SW 1271 (cell line): ENCODE measurements at places on chromosomes 12 and 14.

GRCh38 chr12:105464406-105464805 lies 133.9 kb downstream of the C12orf75 start:
- DNase-seq: no peak

DNA sequence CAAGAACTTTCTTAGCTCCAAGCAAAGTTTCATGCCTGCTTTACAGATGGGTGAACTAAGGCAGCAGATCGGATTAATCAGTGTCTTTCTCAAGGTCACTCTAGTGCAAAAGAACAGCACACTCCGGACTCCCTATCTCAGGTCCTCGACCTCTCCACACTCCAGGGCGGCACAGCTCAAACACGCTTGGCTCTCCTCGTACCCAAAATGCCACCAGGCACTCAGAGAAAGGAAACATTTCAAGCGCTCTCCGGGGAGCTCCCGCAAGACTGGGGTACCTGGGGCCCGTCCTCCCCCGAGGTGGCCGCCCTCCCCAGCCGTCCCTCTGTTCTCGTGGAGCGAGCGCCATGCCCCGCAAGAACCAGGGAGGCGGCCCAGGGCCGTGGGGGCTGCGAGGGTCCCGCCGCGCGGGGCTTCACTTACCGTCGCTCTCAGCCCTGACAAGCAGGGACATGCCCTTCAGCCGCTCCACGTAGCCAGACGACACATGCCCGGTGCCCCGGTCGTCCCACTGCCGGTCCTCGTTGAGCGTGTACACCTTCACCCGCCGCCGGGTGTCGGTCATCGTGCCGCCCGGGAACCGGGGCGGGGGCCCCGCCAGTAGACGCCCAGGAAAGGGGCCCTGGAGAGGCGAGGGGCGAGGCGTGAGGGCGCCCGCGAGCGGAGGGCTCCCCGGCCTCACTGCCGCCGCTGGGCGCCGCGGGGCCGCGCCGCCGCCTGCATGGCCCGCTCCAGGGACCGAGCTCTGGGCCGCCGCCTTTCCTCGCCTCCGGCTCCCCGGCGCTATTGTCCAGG lies 830 bp downstream of the PPP4R3A start:
- peak; percentile 42 for DNase-seq

DNA sequence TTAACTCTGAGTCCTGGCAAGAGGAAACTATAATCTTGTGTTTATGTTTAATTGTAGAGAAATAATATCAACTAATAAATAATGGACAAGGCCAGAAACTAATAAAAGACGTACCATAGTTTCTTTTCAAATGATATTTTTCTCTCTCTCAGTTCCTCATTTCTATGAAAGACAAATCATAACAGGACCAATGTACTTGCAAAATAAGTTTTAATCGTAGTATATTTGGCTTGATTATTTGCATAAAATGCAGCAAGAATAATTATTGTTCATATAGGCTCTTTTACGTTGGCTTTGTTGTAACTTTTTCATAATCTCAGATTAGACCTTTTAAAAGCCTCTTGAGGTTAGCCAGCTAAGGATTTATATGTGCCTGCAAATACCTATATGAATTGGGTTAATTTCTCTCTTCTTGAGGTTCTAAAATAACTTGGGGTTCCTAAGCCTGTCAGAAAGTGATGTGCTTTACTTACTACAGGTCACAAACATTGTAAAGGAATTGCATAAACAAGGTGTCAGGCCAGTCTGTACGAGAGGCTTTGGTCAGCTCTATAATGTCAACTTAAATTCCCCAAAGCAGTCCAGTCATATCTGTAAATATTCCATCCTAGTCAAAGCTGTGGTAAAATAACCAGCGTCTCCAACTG lies 152.8 kb upstream of the PTPRQ start:
- no peak for DNase-seq

DNA sequence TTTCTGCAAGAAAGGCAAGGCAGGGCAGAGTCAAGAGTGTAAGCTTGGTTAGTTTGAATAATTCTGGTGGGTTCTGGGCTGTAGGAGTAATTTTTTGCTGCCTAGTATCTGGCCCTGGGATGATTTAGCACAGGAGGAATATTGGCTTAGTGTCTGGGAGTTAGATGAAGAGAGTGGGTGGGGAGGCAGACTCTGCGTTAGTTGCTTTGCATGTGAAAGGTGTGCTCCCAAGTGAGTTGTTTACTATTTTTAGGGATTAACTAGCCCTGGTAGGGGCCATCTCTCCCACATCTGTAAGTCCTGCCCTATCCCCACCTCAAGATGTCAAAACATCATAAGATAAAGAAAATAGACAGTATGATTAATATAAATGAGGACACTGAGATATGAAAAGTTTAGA lies 249.7 kb downstream of the LRIG3 start:
- no peak for DNase-seq

DNA sequence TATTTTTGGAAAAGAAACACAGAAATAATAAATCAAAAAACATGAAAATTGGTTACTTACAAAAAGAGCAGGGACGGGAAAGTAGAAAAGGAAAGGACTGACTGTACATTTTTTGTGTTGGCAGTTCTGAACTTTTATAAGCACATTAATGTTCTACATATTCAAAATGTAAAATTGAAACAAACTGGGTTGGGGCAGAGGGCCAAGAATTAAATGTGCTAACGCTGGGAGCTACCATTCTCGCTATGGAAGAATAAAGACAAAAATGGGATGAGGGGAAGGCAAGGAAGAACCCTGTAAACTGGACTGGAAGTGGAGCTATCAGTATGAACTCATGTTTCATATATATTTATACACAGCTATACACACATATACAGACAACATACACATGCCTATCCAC lies 24.5 kb downstream of the ATP2B1 start:
- no peak for DNase-seq

DNA sequence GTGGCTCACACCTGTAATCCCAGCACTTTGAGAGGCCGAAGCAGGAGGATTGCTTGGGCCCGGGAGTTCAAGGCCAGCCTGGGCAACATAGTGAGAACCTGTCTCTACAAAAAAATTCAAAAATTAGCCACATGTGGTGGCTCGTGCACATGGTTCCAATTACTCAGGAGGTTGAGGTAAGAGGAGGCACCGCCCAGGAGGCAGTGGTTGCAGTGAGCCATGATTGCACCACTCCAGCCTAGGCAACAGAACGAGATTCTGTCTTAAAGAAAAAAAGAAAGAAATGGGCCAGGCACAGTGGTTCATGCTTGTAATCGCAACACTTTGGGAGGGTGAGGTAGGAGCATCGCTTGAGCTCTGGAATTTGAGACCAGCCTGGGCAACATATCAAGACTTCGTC lies 33.5 kb downstream of the MAP1LC3B2 start:
- no peak for DNase-seq

GRCh38 chr12:132145334-132145733 lies 1.1 kb downstream of the NOC4L start:
- no peak for DNase-seq

DNA sequence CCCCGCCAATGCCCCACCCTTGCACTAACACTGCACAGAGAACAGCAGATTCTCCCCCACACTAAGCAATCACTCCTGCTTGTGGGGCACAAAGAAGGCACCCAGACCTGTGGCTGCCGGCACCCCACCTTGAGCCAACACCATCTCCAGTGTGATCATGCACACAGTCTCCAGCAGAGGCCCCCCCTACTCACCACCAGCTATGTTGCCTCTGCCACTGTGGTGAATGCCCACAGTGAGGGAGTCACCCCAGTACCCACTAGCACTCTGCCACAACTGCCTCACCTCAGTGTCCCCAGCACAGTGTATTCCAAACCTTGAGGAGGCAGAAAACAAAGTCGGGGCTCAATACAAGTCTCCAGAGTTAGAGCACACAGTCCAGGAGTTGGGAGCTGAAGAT lies 261.7 kb upstream of the SSTR1 start:
- DNase-seq: no peak

DNA sequence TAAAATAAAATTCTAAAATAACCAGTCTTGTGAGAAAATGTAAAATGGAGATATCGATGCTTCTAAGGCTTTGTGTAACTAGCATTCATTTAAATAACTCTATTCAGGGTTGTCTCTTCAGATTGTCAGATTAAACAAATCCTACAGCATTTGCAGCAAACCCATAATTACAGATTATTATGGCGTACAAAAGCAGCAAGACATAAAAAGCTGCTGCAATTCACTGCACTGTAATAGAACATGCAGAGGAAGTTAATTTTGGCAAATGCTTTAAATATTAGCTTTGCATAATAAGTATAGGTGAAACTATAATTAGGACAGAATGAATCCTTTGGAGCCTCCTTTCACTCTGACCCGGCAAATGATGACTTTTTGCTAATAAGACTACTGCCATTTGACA lies 98.3 kb downstream of the INSM2 start:
- no peak for DNase-seq

DNA sequence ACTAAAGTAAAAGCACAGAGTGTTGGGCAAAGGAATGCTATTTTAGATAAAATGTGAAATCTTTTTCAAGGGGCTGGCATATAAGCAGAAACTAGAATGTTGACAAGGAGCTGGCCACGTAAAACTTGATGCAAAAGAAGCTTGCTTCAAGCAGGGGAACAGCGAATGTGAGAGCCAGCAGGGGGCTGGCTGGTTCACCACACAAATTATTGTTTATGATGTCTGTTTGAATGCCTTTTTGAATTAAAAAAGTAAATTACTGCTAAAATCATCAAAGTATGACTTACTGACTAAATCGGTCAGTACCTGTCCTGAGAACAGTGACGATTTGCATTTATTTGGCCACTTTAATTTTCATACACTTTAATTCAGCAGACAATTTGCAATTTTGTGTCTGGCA lies 38.9 kb upstream of the TMTC2 start:
- DNase-seq: no peak

DNA sequence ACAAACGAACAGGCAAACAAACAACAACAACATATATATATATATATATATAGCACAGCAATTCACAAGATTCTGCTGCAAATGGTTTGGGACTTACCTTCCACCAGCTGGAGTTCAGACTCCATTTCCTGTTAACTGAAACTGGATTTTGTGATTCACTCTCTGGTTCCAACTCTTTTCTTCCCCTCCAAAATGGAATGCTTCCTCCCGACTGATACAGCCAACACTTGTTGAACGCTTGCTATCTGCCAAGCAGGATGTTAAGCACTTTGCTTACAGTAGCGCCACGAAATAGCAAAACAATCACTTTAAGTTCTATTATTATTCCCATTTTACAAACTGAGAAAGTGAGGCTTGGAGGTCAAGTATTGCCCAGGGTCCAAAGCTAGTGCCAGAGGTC lies 116.0 kb upstream of the TMEM132C start:
- DNase-seq: no peak

- DNase-seq: no peak
These were observed 36.0 kb upstream of the PPP4R3A start for GRCh38 chr14:91545946-91546716.

DNA sequence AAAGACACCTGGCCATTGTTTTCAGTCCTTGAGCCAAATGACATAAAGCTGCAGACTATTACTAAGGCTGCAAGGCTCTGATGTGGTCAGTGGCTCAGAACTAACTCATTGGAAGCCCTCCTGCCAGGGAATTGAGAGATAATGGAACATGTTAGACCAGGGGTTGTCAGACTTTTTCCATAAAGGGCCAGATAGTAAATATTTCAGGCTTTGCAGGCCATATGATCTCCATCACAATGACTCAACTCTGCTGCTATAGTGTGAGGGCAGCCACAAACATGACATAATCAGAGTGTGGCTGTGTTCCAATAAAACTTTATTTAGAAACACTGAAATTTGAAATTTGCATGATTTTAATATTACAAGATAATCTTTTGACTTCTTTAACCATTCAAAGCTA lies 140.3 kb downstream of the TMEM30B start:
- no peak for DNase-seq

DNA sequence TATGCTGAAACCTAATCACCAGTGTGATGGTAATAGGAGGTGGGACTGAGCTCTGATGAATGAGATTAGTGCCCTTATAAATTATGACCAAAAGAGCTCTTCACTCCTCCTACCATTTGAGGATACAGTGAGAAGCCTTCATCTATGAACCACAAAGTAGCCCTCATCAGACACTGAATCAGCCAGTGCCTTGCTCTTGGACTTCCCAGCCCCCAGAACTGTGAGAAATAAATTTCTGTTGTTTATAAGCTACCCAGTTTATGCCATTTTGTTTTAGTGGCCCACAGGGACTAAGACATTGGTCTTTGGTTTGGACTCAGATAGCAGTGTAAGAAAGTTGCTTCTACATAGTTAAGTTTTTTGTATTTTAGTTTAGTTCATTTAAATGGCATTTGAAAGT lies 32.9 kb downstream of the ABHD12B start:
- DNase-seq: no peak

DNA sequence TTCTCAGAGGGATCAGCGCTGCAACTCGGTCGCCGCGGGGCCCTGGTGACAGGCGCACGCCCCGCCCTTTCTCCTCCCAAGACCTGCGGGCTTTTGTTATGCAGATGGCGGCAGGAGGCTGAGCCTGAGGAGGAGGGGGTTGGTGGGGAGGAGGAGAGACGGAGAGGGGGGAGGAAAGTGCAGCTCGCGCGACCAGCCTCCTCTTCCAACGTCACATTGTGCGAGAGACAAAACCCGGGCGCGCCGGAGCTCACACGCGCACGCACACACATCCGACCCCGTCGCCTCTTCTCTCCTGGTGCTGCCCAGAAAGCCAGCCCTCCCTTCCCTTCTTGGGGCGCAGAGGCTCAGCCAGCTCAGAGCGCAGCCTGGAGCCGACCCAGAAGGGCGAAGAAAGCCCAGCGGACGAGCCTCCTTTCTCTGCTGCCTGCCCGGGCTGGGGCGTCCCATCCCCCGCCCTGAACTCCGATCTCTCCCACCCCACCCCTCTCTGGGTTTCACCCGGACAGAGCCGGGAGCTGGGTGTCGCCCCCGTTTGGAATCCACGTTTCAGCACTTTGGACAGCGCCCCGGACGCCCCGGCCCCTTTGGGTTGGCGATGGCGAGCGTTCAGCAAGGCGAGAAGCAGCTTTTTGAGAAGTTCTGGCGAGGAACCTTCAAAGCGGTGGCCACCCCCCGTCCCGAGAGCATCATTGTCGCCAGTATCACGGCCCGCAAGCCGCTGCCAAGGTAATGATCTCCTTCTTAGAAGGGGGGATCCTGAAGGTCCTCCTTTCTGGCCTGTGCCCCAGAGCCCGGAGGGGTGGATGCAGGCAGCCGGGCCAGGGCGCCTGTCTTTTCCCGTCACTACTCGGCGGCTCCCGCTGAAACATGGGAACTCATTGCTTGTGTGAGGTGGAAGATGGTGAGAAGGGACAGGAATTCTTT lies at the start of gene SRRM4:
Gene SRRM4 (plus strand): TSS at position 257 of the 927 bp plus-strand sequence. CDS start 342 bp downstream, at position 599.
- DNase-seq: no peak

- DNase-seq: no peak
These were observed 7.3 kb upstream of the RIPK3 start for GRCh38 chr14:24347134-24347533.

- no peak for DNase-seq
These were observed 26.2 kb upstream of the PPM1A start for GRCh38 chr14:60222820-60223219.

- DNase-seq: peak; percentile 34
These were observed 29.2 kb upstream of the TMED10 start for GRCh38 chr14:75205591-75205990.

DNA sequence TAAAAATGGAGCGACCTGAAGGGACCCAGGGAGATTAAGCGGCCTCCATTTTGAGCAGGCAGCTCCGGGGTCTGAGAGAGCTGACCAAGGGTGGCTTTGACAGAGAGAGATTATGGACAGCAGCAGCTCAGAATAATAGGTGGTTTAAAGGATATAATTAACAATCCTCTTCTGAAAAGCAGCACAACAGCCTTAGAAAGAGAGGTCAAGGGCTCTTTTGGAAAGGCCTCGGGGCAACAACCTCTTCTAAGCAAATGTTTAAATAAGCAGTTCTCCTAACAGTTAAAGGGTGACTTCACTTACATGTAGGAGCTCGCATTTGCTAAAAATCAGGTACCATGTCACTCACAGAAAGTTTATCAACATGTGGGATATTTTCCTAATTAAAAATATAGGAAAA lies 87.2 kb upstream of the FRMD6 start:
- DNase-seq: no peak
